ENCODE measurements at places on chromosomes 7 and 10.
A peak's percentile ranks its signal among the peaks of the same experiment; 100 is the strongest.

GRCh38 chr7:49166441-49166840 lies 242.1 kb downstream of the CDC14C start:
- no peak for DNase-seq

GRCh38 chr10:3836222-3836820 lies 51.3 kb upstream of the KLF6 start:
- no peak for DNase-seq

- DNase-seq: no peak
Observed at GRCh38 chr10:112735041-112735695, 214.9 kb upstream of the TCF7L2 start.

DNA sequence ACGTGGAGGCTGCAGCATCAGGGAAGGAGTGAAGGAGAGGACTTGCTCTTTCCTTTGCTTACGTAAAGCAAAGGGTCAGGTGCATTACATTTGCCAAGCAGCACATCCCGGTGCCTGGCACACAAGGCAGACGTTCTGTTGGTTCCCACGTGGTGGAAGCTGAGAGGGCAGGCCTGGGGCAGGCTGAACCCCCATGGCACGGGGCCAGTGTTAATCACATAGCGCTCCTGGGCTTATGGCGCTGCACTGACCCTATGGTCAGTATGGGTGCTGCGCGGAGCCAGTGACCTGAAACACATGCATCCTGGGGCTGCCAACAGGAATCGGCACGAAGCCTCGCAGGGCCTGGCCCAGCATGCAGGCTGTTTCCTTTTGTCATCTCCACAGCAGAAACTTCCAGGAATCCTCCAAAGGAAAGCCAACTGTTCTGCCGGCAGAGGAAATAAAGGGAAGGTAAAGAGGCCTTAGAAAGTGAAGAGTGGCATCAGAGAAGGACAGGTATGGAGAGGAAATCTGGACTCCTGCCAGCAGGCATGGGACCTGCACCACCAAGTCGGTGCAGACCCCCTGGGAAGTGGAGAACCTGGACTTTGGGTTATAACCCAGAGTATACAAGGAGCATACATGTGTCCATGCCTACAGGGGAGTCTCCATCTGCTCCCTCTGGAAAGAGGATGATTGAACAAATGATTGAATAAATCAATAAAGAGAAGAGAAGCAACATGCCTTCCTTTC lies 560.2 kb downstream of the TCERG1L start:
- no peak for DNase-seq

- no peak for DNase-seq
Observed at GRCh38 chr10:130024779-130025325, 60.8 kb upstream of the EBF3 start.

GRCh38 chr7:28026237-28026636 lies 154.4 kb downstream of the JAZF1 start:
- DNase-seq: no peak

DNA sequence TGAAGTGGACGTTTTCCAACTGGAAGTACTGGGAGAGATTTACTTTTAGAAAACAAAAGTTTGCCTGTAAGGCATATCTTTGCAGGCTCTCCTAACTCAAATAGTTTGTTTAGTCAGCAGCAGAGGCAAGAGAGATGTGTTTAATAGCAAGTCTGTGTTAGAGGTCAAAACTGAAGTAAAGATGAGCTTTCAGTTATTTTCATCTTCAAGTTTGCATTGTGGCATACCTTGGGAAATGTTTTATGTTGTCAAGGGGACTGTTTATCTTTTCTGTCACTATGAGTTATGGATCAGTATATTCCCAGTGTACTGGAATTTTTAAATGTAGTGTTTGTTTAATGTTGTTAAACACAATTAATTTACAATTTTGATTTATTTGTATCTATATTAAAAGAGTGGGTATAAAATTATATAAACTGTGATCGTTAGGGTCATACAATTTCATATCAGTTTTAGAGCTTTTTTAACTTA lies 169.7 kb upstream of the PPP1R3A start:
- no peak for DNase-seq

GRCh38 chr10:109665321-109665720 lies 258.0 kb downstream of the XPNPEP1 start:
- no peak for DNase-seq

GRCh38 chr10:79066411-79067240 lies 2.1 kb upstream of the ZMIZ1 start:
- peak; percentile 29 for DNase-seq

- no peak for DNase-seq
Observed at GRCh38 chr7:21430575-21430954, 2.7 kb downstream of the SP4 start.

- no peak for DNase-seq
Observed at GRCh38 chr7:28984217-28984616, 26.1 kb upstream of the TRIL start.

DNA sequence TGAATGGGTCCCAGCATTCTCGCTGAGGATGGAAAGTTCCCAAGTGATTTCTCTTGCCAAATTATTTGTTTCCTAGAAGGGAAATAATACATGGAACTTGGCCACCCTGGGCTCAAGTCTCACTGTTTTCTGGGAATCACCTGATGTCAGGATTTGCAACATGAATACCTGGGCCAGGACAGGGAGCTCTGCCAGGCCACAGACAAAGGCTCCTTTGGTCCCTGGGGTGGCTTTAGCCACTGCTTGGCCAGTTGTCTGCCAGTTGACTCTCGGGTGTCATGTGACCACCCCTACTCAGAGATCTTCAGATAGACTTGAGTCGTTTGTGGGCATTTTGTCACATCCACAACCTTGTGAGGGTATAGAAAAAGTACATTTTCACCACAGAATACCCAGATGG lies 258.0 kb upstream of the HABP2 start:
- no peak for DNase-seq

GRCh38 chr10:68052463-68052862 lies 22.6 kb downstream of the HERC4 start:
- DNase-seq: no peak

DNA sequence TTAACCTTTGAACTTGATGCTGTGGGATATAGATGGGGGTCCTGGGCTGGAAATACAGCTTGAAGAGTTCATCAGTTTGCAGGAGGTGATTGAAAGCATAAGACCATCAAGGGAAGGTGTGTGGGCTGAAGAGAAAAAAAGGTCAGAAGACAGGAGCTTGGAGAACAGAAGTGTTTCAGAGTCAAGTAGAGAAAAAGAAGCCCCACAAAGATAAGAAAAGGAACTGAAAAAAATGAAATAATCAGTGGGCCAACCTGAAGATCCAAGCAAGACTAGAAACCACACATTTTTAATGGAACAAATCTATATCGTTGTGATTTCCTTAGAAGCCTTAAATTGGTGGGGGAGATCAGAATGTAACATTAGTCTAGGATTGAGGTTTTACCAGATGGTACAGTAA lies 22.5 kb downstream of the ZEB1 start:
- no peak for DNase-seq

DNA sequence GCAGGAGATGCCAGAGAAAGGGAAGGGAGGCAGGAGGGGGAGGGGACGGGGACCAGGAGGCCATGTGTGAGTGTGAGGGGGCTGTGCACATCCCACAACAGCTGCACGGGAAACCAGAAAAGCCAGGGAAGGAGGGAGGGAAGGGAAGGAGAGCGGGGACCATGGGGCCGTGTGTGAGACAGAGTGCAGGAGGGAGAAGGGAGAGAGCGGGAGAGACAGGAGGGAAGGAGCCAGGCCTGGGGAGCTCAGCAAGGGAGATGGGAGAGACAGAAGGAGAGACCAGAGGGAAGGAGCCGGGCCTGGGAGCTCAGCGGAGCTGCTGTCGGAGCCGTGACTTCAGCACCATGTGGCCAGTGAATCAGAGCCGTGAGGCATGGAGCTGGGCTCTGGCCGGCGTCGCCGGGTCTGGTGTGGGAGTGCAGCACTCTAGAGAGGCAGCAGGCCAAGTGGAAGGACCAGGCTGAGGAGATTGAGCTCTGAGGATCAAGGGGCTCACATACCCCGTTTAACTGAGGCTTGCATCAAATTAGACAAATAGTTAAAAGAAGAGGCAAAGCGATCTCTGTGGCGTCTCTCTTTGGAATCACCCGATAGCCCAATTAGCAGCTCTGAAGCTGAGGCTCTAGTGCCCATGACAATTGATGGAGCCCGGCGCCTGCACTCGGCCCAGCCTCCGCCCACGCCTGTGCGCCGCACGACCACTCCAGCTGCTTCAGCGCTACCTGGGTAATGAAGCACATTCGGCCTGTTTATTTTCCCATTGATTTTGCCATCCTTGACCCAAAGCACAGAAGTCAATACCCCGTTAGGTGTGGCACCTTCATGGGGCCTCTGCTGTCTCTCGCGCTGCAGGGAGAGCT lies 150.4 kb downstream of the MAD1L1 start:
- no peak for DNase-seq

DNA sequence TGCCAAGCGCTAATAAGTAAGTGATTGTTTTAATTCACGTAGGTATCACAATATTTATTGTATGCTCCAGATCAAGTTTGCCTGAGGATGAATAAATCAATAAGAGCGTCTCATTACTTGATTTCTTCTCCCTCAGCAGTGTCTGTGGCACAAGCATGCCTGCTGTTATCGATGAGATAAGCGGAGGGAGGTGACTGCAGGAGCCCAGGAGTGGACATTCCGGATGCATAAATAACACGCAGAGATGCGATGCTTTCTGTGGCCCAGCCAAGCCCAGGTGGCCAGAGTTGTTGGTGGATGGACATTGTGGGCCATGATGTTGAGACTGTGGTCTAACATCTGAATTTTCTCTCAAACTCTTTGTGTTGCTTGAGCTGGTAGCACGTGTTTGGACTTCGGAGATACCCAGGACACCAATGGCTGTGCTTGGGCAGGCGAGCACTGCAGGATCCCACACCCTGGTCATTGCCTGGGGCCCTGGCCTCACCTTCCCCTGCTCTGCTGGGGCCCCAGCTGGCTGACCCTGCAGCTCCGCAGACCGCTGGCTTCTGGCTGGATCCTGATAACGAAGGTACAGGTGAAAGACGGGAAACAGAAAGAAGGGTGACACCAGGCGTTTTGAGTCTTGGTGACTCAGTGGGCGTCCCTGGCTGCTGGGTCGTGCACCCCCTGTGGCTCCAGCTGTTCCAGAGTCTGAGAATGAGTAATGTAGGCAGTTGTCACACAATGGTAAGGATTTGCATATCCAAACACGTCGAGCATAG lies 31.2 kb upstream of the MNX1 start:
- no peak for DNase-seq

DNA sequence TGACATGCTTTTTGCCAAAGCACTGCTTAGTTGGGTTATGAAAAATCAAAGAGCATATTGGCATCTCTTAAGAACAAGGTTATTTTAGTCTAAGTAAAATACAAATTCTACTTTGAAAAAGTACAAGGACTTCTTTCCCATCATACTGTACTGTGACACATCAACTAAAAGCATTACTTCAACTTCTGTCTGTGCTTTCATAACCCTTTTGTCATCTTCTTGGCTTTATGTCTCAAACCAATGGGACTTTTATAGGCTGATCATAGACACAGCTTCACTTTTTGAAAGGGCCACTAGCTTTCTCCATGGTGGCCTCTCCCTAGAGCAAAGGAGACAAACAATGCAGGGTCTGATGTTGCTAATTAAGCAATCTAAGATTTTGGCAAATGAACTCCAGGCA lies 188.9 kb upstream of the CSTF2T start:
- DNase-seq: no peak

GRCh38 chr7:114567416-114567815 lies 152.8 kb downstream of the FOXP2 start:
- no peak for DNase-seq

DNA sequence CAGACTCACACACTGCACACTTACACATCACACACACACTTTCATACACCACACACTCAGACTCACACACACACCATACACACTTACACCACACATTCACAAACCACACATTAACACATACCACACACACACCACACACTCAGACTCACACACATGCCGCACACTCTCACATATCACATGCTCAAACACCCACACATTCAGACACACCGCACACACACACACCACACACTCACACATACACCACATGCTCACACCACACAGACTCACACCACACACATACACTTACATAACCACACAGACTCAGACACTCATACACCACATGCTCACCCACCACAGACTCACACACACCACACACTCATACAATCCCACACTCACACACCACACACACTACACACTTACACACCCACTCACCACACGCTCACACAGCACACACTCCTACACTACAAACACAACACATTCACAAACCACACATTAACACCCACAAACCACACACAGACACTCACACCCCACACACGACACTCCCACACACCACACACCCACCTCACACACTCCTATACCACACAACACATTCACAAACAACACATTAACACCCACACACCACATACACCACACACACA lies 125.4 kb downstream of the EVX1 start:
- DNase-seq: no peak

Measured in activated CD4-positive, alpha-beta T cell treated with anti-CD3 and anti-CD28 coated beads, Interleukin-2, amount 10 ng/mL, durations not matched to agents 7 days and 5 days (primary cell).